H1 (cell line): ENCODE measurements at places on chromosomes 2 and 18.

DNA sequence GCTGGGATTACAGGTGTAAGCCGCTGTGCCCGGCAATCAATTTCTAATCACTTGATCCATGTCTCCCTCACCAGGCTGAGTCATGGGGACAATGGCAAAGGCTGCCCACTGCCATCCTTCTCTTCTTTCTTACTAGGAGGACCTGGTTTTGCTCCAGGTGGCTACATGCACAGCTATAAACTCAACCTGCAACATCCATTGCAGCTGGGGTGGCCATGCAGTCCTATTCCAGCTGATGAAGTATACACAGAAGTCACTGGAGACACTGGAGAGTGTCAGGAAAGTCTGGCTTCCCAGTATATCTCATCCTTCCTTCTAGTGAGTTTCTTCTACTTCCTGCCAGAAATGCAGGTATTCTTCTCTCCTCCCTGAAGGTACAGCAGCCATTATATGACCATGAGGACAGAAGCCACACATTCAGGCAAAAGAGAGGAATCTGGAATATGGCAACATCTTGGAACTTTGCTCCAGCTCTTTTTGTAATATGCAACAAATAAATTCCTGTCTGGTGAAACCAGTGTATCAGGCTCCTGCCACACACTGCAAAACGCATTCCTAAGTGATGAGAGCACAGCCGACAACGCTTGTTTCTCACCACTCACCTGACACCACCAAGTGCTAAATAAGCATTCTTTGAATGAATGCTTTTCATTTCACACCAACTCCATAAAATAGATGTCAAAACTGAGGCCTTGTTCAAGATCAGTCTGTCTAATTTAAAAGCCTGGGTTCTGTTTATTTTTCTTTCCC is 32.3 kb downstream of the SCTR start:
- DNase-seq: no peak

- DNase-seq: no peak
These were observed 173.1 kb downstream of the SEPTIN10 start for GRCh38 chr2:109440499-109441156.

DNA sequence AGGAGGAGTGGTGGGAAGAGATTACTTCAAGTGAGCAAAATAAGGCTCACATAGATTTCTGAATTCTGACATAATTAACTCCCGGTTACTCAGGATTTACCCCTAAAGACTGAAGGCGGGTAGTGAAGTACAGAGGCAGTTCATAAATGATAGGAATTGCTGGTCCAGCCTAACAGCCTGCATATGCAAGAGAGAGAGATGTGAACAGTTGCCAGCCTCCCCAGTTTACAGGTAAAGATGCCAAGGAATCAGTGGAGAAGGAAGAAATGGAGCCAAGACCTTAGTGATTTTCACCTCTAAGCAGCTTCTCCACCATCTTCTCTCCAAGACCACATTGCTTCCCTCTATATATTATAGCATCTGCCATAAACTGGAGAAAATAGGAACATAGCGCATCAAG is 91.8 kb upstream of the THUMPD2 start:
- no peak for DNase-seq

- DNase-seq: no peak
These were observed 7.9 kb upstream of the SLC3A1 start for GRCh38 chr2:44267269-44267795.

DNA sequence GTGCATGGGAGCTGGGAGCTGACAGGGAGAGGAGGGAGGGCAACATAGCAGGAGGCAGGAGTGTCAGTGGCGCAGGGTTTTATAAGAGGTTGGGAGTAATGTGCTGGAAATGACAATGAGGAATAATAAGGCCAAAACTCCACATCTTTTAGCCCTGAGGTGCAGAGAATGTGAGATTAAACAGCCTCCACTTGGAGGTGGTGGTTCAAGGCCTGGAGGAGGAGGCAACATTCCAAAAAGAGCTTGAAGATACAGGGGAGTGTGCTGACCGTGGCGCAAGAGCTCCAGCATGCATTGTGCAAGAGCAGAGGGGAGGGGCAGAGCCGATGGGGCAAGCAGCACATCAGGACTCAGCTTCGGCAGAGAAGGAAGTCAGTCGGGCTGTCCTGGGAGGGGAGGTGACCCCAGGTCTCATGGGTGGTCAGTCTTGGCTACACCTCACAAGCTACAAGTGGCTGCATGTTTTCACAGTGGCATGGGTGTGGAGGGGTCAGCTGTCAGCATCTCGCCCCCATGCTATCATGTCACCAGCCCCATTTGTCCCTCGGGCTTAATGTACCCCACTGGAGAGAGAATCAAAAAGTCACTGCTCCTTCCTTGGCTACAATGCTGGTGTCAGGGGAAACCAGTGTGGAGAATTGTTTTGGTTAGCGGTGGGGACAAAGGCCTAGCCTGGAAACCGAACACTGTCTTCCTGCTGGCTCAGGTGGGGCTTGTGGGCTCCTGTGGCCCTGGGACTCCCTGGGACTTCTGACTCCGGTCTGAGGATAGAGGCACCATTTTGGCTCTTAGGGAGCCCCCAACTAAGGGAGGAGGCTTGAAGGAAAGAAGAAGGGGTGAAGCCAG is 208.0 kb downstream of the ZFP36L2 start:
- no peak for DNase-seq

DNA sequence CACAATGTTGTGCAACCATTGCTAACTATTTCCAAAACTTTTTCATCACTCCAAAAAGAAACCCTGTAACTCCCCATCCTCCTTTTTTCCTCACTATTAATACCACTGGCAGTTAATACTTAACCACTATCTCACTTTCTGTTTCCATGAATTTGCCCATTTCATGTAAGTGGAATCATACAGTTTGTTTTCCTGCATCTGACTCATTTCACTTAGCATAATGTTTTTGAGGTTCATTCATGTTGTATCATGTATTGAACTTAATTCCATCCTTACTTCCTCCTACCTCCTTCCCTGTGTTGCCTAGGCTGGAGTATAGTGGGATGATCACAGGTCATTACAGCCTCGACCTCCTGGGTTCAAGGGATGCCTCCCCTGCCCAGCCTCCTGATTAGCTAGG is 68.3 kb downstream of the FAM117B start:
- no peak for DNase-seq

- no peak for DNase-seq
These were observed 97.4 kb upstream of the UGP2 start for GRCh38 chr2:63743982-63744966.

DNA sequence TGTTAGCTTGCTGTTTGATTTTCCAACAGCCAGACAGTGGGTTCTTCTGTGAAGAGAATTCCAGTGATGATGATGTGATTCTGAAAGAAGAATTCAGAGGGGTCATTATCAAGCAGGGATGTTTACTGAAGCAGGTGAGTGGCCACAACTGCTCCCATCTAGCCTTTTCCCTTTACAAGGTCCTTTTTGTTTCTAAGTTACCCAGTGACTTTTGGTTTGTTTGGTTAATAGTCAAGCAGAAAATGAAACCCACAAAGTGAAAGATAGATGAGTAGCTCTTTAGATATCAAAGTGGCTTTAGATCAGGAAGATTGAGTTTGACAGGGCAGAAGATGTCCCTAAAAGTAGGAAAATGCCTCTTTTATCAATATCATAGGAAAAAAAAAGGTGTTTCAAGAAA is 23.3 kb downstream of the PLEK start:
- no peak for DNase-seq

GRCh38 chr2:10269291-10269690 is 33.4 kb upstream of the HPCAL1 start:
- DNase-seq: no peak

DNA sequence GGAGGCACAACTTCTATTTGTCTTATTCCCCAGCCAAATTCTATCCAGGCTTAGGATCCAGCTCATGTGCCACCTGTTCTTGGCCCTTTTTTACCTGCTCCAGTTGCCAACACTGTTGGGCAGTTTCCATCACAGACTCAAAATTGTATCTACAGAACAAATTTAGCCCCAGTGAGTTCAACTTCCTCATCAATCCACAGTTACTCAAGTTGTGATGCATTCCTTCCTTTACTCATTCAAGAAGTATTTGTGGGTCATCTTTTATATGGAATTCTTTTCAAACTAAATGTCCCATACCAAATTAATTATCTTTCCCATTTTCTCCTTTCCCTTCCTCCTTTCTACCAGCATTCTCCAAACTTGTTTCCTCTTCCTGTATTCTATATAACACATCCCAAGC is 12.7 kb upstream of the DDX18 start:
- no peak for DNase-seq

- no peak for DNase-seq
These were observed 213.3 kb downstream of the NAPG start for GRCh38 chr18:10739152-10739551.

GRCh38 chr2:241410739-241411176 is 54.7 kb downstream of the FARP2 start:
- DNase-seq: no peak

GRCh38 chr2:123696021-123696420 is 329.1 kb upstream of the CNTNAP5 start:
- DNase-seq: no peak

DNA sequence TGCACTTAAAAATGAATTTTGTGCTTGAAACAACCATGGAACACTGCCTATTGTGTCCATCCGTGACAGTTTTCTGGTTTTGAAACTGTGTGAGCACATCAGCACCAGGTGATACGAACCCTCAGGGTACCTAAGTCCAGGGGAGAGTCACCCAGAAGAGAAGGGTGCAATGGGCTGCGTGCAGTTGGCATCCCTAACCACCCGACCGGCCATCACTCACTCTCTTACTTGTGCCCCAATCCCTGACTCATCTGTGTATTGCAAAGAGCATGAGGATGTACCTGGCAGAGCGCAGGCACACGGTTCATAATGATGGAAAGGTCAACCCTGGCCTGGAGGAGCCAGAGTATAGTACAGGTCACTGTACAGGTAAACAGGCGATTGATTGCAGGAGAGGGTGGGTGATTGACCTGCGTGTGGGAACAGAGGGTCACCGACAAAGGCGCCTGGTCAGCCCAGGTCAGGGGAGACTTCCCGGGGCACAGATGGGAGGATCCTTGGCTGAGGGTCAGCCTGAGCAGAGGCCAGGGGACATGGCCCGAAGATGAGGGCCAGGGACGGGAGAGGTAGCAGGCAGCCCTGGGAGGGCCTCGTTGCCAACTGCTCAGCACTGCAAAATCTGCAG is 160.3 kb downstream of the SEPTIN10 start:
- no peak for DNase-seq

GRCh38 chr2:167333245-167333644 is 445.0 kb downstream of the XIRP2 start:
- no peak for DNase-seq

GRCh38 chr2:70490381-70490780 is 63.2 kb downstream of the TGFA start:
- no peak for DNase-seq

DNA sequence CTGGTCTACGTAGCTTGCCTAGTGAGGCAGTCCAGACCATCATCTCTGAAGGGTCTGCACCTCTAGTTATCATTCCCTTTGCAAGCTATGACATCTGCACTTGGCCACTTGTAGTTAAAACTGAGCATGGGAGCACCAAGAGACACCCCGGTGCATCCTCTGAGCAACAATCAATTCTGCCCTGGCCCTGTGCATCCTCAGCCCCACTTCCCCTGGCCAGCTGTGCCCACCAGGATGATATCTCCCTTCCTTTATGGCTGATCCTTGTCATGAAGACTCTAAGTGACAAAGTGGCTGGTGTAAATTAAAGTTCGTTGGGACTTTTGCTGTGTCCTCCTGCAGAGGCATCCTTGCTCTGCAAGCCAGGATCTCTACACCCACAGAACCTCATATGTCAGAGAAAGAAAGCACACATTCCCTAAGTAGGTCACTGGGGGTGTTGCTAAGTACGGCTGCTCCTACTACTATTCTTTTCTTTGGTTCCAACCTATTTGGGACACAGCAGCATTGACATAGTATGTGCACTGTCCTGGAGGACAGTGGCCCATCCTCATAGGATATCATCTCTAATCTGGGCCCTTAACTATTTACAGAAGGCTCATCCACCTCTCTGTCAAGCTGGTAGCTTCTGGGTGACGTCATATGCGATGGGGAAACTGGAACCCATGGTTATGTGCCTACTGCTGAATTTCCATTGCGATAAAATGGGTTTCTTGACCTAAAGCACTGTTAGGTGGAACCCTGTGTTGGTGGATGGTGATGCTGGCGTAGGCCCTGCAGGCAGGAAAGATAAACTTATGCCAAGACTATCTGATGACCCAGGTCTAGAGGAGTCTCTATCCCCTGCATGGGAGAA is 384.3 kb upstream of the ID2 start:
- DNase-seq: no peak

DNA sequence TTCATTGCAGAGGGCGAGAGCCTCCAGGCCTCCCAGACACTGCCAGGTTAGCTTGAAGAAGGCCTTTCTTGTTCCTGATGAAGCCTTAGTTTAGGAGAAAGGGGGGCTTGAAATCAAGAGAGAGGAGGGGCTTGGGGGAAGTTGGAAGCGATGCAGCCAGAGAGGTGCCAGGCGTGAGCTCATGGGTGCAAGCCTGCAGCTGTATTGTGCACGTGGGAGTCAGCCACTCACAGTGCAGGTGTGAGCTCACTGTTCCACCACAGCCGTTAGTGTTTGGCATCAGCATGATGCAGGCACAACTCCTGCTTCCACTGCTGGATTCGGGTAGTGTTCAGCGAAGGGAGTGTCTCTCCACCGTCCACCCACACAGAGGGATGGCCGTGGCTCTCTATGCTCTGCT is 68.4 kb upstream of the ALPP start:
- DNase-seq: no peak

- no peak for DNase-seq
These were observed 32.0 kb downstream of the B4GALT6 start for GRCh38 chr18:31652357-31652756.

GRCh38 chr2:233267516-233268245 is 16.2 kb downstream of the ATG16L1 start:
- no peak for DNase-seq

DNA sequence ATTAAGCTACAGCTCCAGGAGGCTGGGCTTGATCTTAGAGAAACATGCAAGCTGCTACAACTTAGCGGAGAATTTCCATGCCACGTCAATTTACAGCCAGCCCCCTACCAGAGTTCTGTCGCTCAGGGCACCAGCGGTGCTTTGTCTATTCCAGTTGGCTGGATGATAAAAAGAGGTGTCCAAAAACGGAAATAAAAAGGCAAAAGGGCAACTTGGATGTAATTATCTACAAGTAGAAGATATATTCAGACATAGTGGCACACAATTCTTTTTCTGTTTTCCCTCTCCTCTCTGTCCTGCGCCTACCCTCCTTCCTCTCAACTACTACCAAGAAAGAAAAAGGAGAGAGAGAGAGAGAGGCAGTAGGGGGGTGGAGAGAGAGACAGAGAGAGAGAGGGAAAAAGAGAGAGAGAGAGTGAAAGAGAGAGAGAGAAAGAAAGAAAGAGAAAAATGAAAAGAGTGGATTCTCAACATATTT is 363 bp upstream of the RFTN2 start:
- DNase-seq: no peak
